RWPE1 (cell line): ENCODE measurements at places on chromosomes 11 and 22.

DNA sequence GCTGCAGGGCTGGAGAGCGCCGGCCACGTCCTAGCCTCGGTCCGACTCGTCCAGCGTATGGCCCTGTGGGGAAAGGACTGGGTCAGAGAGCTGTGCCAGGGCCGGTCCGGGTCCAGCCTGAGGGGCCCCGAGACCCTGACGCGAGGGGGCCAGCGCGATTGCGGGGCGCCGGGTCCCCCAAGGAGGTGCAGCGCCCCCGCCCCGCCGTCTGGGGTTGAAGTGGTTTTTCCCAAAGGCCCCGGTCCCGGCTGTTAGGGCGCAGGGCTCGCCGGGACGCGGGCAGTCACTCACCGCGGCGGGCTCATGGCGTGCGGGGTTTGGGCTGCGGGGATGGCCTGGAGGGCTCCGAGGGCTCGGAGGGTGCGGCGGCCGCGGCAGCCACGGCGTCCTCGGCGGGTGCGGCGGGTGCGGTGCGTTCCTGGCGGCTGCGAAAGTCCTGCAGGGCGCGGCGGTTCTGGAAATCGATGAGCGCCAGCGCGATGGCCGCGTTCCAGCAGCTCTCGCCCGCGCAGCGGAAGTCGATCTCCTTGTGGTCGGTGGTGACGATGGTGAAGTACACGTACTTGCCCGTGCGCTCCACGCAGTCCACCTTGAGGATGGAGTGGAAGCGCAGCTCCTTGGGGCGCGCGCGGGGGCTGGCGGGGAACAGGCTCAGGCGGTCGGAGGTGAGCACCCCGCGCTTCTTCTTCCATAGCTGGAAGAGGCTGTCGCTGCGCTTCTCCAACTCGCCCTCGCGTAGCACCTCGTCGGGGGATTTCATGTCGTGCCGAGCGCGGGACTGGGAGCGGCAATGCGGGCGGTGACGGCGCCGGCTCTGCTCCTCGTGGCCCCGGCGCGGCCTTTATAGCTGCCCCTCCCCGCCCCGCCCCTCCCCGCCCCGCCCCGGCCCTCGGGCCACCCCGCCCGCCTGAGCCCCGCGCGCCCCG, at the start of gene PHLDA2:
Gene PHLDA2, minus strand, starts transcription at position 816 of the 926 bp plus-strand sequence. Its CDS starts 56 bp downstream, at position 760.
- peak; percentile 75 for DNase-seq

DNA sequence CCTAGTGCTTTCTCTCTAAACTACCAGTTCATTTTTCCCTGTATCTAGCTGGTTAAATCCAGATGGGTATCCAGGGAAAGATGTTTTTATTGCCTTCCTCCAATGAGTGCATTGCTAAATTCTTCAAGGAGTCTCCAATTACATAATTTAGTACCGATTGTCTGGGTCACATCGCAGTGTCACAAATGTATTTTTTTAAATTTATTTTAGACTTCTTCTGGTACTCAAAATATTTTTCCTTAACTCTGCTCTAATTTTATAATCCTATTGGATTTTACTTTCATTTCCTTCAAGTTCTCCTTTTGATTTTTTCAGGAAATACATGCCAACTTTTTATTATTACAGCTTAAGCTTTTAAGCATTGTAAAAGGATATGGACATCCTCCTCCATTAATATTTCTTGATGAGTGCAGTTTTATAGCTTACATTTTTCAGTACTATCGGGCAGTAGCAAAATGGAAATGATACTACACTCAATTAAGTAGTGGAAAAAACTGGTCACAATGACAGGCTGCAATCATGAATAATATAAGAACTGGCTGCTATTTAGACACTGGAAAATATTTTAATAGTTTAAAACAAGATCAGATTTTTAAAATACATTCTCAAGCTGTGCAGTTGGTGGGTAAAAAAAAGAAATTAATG, 20.3 kb downstream of the BBOX1 start:
- DNase-seq, result no peak

GRCh38 chr11:1205121-1205986, 17.5 kb upstream of the MUC5B start:
- DNase-seq, result no peak

GRCh38 chr11:60872961-60873524, 5.7 kb downstream of the ZP1 start:
- no peak for DNase-seq

GRCh38 chr11:60848714-60849151, 6.8 kb downstream of the CCDC86 start:
- DNase-seq, result no peak

GRCh38 chr11:67413266-67413849, 2.1 kb upstream of the CARNS1 start:
- no peak for DNase-seq

DNA sequence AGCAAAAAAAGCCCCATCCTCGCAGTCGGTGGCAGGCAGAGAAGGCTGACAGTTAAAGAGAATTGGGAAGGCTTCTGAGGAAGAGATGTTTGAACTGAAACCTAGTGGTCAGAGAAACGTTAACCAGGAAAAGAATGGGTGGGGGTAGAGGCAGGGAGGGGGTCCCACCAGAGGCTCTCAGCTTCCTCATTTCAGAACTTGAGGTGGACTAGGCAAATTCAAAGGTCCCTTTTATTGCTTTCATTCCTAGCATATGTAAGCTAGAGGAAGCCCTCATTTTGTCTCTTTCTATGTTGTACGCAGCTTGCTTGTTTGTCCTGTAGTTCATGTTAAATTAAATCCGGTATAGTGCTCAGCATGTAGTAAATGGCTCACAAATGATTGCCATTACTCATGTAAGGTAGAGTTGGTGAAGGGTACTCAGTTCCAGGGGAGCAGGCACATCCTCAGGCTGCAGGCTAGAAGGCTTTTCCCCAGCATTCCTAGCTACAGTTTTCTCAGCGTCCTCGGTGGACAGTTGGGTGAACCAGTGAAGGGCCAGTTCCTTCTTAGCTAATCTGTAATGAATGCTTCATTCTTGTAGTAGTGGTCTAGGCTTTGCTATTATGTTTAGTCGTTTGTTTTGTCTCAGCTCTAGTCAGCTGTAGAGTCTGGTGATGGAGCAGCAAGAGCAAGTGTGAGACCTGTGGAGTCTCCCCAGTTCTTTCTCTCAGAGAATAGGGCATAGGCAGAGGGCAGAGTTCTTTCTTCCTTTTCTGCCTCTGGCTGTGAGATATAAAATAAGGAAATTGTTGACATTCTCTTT, 58.6 kb downstream of the UVRAG start:
- DNase-seq, result no peak

- DNase-seq, result no peak
These were observed 169.0 kb upstream of the GRK3 start for GRCh38 chr22:25395468-25395867.

DNA sequence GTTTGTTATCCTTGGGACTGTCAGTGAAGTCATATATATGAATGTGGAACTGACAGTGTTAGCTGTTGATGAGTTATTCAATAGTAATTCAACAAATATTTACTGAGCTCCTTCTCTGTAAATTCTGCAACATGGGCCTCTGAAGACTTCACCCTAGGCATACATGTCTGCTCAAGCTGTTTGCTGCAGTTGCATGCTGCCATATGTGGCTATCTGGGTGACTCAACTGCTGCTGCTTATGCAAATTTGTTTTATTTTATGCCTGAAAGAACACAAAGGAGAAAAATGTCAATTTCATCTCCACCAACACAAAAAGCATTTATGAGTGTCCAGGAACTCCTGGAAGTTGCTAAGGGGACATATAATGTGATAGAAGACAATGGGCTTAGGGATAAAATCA, 417.6 kb downstream of the AASDHPPT start:
- peak; percentile 20 for DNase-seq

- no peak for DNase-seq
These were observed 28.2 kb downstream of the C2CD3 start for GRCh38 chr11:74142624-74143023.

GRCh38 chr22:42016111-42016510, 17.5 kb downstream of the WBP2NL start:
- DNase-seq, result no peak

DNA sequence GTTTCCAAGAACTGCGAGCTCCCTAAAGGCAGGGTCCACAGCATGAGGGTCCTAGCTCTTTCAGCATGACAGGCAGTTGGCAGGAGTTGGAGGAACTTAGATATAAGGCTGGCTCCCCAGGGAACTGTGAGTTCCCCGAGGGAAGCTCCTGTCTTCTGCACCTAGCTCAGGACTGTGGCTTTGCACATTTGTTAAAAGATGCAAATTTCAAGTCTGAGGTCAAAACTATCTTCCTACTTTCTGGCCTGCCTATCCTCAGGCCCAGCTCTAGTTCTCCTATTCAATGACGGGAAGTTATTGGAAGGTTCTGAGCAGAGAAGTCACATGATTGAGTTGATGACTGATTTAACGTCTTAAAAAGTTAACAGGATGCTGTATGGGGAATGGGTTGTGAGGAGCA, 11.7 kb upstream of the UCP3 start:
- DNase-seq, result no peak

DNA sequence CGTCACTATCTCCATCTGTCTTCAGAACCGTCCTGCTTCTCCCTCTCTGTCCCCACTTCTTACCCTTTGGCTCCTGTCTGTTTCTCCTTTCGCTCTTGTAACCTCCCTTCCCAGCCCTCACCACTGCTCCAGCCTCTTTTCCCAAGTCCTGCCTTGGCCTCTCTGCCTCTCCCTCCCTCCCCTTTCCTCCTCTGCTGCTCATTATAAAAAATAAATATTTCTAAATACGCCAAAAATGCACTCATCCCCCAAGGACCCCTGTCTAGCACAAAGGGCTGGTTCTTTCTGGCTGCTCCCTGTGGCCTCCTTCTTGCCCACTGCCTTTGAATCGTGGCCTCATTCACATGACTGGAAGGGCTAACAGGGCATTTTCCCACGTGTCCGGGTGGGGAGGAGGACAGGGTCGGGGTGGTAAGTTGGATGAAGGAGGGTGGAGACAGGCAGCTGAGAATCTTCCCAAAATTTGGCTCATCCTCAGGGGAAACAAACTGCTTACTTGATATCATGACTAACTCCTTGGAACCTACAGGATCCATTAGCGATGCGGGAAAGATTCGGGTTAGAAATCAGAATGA, 26.4 kb upstream of the OAF start:
- no peak for DNase-seq

DNA sequence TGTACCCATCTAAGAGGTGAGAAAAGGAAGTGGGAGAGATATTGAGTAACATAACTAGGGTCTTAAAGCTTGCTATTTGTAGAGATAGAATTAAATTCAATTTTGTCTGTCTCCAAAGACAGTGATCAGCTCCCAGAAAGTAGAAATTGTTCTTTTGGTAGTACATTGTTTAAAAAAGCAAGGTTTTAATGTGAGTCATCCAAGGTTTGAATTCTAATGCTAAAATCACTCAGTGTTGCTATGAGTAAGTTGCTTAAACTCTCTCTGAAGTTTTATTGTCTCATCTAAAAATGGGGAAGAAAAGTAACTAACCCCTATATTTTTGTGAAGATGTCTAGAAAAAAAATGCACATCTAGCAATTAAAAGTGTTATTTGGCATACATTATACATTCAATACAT, 1004.5 kb upstream of the CCDC90B start:
- no peak for DNase-seq

DNA sequence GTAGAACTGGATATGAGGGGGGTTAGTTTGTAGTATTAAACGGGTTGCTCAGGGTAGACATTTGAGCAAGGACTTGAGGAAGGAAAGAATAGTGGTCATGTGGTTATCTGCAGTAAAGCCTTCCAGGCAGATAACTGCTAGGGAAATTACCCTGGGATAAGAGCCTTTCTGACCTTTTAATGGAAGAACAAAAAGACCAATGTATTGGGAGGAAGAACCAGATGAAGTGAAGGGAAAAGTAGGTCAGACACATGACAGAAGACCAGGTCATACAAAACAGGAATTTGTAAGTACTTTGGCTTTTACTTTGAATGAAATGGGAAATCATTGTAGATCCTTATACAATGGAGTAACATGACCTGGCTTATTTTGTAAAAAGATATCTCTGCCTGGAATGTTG, 241.9 kb upstream of the CTSC start:
- DNase-seq, result no peak
